ENCODE measurements at places on chromosomes 4 and X. TPM values are rescaled to one million over a fixed set of nuclear protein-coding genes. Genes with fewer than 3 reads are reported as not detected.

Gene SUPT20HL1
- 0.10 TPM for polyA plus RNA-seq

Gene EVC2
- polyA plus RNA-seq, result 1.3 TPM

Gene FAM236B
- not detected for polyA plus RNA-seq

Gene LPAR4
- 3.6 TPM for polyA plus RNA-seq

GRCh38 chr4:74410272-74410671 is 34.7 kb upstream of the AREG start:
- no peak for DNase-seq

DNA sequence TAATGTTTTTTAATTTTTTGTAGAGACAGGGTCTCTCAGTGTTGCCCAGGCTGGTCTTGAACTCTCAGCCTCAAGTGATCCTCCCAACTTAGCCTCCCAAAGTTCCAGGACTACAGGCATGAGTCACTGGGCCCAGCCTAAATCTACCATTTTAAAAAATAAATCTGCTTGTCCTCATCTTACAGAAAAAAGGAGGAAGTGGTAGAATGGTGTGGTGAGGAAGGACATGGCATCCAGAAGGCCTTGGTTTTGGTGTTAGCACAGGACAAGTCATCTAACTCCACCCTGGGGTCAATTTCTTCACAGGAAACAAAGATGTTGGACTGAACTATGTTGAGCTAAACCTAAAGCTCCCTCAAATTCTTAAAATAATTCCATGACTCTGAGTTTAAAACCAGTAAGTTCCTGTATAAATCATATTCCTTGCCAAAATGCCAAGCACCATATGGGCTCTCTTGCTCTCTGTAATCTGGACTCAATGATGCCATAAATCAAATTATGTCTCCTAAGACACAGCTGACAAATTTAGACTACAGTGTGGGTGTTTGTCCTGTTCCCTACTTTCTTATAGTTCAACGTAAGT is 253.9 kb upstream of the NOCT start:
- no peak for DNase-seq

GRCh38 chr4:17152941-17153540 is 254.6 kb upstream of the LDB2 start:
- DNase-seq, result no peak

DNA sequence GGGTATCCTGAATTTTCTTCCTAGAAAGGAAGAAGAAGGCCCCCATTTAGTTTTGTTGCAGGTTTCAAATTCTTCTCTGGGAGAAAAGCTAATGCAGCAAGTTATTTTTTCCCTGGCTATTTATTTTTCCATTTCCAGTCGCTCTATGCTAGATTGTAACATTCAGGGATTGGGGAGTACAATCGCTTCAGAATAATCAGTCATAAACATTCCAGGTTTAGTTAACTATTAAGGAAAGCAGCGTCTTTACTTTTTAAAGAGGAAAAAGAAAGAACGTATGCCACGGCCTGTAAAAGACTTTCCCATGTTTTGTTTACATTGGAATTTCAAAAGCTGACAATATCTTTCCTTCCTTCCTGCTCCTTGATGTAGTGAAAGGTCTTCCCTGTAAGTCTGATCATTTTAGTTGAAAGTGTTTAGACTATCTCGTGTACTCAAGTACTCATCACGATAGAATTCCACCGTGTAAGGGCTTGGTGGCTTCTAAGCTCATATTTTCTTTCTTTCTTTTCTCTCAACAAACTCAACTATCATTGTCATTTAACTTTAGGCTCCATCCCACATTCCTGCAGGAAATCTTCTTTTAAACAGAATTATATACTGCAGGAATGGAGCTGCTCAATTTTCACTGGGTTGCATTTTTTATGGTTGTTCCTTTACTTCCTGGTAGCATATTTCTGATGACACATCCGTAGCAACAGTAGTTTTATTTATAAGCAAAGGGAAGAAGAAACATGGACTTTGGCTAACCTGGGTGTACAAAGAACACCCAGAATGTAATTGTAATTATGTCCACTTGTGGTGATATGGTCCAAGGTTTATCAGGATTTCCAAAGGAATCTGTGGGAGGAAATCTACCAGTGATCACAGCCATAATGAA is 213.1 kb upstream of the FAT1 start:
- DNase-seq, result peak; percentile 95

DNA sequence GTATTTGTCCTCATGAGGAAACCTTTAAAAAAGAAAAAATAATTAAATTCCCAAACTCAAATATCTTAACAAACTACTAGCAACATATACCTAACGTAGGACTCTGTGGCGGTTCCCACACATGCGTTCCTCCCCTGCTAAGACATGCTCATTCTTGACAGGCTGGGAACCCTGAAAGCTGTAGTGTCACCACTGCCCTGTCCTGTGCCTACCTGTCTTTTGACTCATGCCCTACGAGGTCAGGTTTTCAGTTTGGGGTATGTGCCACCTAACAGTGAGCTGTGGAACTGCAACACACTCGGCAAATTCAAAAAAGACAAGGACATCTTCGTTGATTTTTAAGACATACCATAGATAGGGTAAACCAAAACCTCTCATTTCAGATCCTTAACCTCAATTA is 17.8 kb downstream of the IDS start:
- no peak for DNase-seq

DNA sequence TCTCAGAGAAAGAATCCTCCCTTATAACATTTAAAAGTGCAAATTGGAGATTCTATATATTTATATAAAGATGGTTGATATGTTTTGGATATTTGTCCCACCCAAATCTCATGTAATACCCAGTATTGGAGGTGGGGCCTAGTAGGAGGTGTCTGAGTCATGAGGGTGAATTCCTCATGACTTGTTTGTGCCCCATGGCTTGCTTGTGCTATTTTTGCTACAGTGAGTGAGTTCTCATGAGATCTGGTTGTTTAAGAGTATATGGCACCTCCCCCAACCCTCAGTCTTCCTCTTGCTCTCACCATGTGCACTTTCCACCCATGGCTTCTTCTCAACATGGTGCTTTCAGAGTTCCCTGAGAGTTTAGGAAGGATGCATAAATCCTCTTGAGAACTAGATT is 9.5 kb upstream of the ANKRD50 start:
- DNase-seq, result no peak

GRCh38 chr4:28358606-28359005 is 1498.0 kb downstream of the STIM2 start:
- DNase-seq, result no peak

DNA sequence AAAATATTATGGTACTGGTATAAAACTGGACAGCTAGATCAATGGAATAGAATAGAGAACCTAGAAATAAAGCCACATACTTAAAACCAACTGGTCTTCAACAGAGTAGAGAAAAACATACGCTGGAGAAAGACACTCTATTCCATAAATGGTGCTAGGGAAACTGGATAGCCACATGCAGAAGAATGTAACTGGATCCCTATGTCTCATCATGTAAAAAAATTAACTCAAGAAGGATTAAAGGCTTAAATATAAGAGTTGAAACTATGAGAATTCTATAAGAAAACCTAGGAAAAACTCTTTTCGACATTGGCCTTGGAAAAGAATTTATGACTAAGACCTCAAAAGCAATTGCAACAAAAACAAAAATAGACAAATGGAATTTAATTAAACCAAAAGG is 114.6 kb downstream of the PCDH18 start:
- no peak for DNase-seq
